ENCODE measurements at places on chromosomes 6 and 20.

GRCh38 chr6:49384904-49385303, 78.1 kb downstream of the MMUT start:
- no peak for DNase-seq

- DNase-seq = no peak
These were observed 161.0 kb downstream of the CDK19 start for GRCh38 chr6:110654096-110654820.

DNA sequence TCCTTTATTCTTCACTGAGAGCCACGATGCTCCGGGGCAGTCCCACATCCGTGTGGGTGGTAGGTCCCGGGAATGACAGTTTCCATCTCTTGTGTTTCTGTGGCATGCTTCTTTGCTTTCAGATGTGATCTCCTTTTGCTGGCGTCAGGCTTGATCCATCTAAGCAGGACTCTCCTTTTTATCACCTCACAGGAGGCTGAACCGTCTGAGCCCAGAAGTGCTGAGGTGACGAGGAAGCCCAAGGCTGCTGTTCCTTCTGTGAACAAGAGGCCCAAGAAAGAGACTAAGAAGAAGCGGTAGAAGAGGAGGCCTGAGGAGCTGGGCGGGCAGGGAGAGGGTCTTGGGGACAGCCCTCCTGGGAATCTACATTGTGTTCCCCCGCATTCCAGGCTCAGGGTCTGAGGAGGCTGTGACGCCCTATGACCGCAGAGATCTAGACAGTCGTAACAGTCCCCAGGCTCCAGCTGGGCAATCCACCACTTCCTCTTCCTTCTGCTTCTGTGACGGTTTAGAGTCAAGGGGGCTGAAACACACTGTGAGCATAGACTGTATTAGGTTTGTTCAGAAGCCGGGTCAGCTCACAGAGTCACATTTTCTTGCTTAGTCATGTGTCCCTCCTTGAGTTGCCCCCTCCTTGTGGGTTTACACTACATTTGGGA, 26.8 kb downstream of the MANBAL start:
- DNase-seq = no peak

DNA sequence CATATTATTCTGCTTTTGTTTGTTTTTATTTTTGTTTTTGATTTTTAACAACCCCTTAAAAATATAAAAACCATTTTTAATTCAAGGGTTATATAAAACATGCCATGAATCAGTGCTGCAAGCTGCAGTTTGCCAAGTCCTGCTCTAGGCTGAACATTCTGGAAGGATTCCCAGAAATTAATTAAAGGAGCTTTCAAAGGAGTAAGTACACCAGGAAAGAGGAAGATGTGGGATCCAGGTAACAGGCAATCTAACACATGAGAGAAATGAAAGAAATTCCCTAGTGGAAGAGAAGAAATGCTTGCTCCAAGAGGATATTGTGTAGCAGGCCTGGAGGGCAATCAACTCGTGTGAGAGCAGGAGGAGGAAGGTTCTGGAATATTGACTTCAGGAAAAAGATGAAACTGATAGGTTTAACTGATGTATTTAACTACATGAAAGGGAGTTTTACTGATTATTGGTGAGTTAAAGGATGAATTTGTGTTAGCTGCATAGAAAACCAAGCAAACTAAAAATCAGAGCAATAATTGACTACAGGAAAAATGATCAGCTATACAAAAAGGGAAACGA, 146.0 kb upstream of the PHACTR1 start:
- DNase-seq = no peak

DNA sequence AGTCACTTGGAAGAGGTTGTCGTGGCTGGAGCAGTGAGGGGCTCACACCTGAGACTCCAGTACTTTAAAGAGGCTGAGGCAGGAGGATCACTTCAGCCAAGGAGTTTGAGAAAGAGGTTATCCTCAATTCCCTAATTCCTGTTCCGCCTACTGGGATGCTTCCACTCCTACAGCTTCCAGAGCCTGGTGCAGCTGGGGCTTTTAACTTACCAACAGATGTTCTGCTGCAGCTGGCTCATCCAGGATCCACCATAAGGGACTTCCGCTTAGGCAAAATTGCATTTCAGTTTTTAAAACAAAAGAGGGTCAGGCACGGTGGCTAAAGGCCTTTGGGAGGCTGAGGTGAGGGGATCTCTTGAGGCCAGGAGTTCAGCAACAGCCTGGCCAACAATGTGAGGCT, 59.1 kb upstream of the CDYL start:
- no peak for DNase-seq

DNA sequence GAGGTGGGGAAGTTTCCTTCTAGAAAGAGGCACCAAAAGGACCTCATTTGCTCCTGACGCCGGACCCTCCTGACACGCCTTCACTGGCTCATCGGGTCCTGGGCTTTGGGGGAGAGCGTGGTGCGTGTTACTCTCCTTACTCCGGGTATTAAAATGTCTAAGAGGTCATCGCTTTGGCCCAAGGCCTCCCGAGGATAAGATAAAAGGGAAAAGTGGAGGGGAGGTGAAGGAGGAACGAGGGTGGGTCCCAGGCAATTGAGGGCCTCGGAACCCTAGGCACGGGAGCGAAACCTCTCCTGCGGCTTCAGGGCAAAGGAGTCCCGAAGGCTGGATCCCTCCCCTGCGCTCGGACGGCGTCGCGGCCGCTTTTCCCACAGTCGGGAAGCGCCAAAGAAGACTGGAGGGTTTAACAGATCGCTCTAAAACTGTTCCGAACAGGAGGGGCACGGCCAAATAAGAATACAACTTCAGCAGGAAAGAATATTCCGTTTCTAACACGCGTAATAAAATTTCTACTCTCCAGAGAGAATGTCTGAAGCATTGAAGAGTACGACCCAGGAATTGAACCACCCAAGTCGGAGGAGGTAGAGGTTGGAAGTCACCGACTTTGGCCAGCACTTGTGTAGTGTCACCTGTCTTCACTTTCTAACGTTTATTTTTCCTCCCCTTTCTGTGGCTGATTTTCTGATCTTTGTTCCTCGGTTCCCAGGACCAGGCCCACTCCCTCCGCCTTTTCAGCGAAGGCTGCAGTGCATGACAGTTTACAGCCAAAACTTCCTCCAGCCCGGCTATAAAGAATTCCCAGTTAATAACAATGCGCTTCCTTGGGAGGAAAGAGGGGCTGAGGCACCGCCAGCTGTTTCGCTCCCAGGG, 2.1 kb upstream of the TBXT start:
- DNase-seq = no peak

GRCh38 chr20:58424218-58424969, 35.4 kb downstream of the VAPB start:
- no peak for DNase-seq

DNA sequence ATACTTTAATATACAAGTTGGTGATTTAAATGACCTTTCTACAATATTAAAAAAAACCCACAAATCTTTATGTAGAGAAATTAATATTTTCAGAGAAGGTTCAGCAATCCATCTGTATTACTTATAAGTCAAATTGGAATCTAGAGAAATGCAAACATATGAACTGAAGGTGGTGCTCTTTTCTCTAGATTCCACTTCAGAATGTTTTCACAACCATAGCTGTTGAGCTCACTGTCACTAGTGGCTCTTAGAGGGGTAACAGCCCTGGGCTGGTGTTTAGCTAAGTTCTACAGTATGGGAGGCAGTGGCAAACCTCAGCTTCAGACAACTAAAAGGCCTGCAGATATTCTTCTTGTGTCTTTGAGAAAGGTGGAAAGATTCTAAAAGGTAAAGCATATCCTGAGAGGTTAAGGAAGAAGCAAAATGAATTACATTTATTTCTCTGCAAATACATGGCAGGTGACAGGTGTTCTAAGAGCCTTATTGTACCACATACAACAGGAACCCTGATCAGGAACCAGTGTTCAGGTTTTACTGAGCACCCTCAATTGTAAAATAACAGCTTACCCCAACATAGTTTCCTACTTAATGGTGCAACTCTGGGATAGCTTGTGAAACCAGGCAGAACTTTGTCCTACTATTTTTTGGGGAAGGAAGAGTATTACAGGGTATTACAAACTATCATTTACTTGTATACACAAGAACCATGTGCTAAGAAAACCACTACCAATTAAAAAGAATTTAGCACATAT, 56.6 kb upstream of the SAMHD1 start:
- no peak for DNase-seq

- DNase-seq = no peak
These were observed 17.0 kb upstream of the CD109 start for GRCh38 chr6:73679009-73679408.

GRCh38 chr6:170445971-170446370, 107.1 kb downstream of the PSMB1 start:
- no peak for DNase-seq

DNA sequence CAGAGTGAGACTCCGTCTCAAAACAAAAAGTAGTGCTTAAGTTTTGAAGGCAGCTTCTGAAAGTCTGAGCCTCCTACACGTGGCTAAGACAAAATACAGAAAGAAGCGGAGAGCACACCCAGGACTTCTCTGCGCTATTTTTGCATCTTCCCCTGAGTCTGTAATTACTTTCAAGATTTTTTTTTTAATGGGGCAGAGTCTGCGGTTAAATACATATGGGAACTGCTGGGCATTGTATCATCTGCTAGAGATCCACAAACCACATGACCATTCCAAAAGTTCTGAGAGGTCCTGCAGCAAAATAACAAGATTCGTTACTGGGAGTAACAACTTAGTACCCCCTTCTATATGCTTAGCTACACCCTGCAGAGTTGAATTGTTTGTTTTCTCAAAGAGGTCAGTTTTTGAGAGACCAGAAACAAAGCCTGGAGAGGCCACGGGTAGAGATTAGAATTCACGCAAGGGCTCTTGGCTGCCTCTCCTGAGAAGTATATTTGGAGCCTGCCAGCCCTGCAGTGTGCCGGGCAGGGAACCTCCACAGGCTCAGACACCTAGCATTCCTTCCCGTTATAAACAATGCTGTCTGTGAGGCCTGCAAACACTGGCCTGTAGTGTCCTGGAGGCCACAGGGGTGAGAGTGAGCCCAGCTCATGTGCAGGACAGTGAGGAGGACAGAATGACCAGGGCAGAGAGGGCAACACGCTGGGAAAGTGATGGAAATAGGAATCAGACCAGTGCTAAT, 48.2 kb upstream of the FAM50B start:
- DNase-seq = no peak

DNA sequence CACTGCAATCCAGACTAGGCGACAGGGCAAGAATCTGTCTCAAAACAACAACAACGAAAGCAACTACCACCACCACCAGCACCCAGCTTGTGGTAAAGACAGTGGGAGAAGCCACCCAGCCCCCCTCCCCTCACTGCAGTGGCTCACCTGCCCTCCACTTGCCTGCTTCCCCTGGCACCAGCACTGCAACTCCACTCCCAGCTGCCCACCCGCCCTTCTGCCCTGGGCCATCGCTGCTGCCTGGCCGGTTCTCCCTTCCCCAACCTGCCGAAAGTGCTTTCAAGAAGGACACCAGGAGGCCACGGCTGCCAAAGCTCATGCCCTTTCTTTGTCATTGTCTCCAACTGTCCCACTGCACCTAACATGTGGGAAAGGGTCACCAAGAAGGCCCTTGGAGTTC, 94.7 kb upstream of the AGPAT4 start:
- DNase-seq = no peak

- DNase-seq = no peak
These were observed 32.0 kb downstream of the ATXN1 start for GRCh38 chr6:16729183-16729691.

DNA sequence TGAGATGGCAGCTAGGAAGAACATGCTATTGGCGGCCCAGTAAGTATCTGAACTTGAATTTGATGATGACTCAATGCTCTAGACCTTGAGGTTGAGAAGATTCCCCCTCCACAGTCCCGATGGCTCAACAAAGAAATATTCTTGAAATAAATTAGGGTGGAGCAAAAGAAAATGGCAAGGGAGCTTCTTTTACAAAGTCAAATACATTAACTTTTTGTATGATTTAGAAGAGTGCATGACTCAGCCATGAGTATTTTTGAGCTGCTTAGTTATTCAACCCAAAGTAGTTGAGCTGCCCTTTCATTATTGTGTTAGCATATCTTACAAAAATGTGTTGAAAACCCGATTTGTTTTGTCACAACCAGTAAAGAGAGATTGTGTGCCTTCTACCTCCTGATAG, 7.6 kb downstream of the TFAP2C start:
- no peak for DNase-seq

- no peak for DNase-seq
These were observed 41.7 kb downstream of the TMEM242 start for GRCh38 chr6:157281570-157281969.

DNA sequence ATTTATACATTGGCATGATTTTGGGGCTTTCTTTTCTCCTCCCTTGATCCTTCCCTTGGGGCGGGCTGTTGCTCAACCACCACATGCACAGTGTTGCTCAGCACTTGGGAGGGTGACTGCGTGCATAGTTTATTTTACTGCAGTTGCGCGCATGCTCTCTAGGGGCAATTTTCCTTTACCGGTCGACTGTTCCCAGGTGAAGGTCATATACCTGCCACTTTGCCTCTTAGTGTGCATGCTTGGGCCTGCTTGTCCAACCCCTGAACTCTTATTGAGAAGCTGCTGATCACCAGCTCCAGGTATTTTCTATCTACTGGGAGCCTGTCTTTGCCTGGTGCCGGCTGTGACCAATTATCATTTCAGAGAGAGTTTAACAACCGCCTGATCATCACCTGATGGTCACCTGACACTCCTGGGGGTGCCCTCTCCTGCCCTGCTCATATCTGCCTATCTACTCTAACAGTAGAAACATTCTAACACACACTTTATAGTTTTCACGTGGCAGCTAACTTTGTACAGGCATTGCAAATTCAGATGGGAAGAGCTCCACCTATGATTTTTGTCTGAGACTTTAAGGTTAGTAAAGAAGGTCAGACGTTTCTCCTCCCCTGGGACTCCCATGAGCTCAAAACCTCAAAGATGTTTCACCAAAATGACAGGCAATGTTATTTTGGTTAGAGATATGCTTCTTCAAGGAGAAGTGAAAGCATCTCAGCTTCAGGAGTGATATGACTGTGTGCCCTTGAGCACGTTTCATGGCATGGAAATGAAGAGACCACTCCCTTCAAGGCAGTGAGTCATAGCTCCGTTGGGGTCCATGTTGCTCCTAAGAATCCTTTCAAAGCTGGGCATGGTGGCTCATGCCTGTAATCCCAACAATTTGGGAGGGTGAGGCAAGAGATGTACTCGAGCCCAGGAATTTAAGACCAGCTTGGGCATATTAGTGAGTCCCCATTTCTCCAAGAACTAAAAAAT, 227.5 kb upstream of the MYLIP start:
- no peak for DNase-seq

DNA sequence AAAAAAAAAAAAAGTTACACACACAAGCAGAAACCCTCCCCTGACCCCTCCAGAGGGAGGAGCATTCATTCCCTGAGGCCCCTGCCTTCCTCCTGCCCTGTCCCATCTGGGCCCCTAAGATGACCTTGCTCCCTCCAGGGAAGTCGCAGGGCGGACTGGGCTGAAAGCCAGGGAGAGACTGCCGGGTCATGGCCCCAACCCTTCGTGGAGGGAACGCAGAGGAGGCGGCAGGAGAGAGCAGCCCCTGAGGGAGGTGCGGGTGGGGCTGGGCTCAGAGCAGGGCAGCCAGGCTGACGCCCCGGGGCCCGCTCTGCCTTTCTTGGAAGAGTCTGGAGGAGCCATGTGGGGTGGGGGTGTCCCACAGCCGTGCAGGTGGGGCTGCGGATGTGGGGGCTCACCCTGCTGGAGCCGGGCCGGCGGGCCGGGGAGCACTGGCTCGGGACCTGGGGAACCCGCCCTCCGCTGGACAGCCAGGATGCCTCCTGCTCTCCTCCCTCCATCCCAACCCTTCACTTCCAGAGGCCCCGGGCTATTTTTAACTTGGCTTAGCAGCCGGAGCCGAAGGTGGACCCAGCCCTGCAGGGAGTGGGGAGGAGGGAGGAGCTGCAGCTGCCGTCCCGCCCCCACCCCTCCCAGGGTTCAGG, 15.0 kb upstream of the ABHD16B start:
- DNase-seq = no peak

GRCh38 chr6:36095497-36096391, 34.6 kb upstream of the MAPK13 start:
- no peak for DNase-seq
